ENCODE measurements at places on chromosomes 16 and 17.
A peak's percentile ranks its signal among the peaks of the same experiment; 100 is the strongest.

- no peak for DNase-seq
Measured at GRCh38 chr16:5509794-5510193, 412.2 kb upstream of the EEF2KMT start.

DNA sequence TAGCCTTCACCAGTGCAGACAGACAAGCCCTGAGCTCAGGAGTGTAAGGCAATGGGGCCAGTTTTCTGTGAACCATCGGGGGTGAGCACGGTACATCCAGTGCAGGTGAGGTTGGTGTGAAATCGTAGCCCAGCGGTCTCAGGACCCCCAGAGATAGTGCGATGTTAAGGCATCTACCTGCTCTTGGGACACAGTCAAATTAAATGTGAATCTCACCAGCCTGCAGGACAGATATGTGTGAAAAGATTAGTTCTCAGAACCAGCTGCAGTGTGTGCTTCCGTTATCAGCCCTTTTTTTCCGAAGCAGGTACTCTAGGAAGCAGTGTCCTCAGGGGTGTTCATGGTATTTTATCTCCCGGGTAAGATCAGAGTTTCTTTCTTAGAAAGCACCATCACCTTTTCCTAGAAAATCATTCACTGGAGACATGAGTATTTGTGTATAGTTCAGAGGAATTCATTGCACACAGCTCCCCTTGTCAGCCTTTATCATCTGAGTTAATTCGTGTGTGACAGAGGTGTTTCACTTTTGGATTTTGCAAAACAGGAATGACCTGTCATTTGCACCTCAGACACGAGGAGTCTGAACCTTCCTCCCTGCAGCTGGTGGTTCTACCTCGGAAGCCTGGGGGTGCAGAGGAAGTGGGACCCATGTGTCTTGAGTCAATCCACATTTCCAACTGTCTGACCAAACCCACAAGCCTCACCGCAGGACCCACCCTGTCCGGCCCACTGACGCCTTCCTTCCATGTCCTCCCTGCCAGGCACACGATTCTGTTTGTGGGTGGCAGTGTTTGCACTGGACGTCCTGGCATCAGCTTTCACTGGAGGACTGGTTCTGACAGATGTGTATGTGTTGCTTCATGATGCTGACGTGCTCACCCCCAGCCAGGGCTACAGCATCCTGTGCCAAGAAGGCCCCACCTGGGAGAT, 107.8 kb downstream of the CLEC16A start:
- DNase-seq = peak; percentile 38

DNA sequence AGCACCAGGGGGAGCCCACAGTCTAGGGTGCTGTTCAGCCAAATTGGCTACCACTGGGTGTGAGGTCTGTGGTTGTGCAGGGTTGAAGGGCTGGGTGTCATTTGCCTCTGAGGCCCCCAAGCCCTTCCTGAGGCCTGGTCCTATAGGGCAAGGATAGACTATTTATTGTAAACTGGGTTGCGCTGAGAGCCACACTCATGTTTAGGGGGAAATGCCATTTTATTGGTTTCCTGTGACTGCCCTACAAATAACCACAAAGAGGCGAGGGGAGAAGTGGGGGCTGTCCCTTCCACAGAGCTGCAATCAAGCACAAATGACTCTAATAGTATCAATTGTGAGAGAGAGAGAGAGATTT, 3.6 kb upstream of the ZCCHC14 start:
- no peak for DNase-seq

- DNase-seq = no peak
Measured at GRCh38 chr17:72173499-72174116, 52.8 kb downstream of the SOX9 start.

DNA sequence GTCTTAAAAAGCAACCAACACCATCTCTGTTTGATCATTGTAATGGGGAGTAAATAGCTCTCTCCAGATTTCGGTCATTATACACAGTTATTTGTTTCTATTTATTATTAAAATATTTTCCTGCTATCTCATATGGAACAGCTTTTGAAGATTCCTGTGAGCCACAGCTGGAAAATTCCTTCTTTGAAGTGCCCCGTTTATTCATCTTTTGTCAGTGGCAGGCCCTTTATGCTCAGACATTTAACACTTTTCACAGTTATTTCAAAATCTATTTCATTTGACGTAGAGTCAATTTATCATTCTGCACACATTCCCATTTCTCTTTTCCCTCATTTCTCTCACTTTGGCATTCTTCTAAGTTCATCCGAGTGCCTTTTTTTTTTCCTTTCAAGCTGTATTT, 245.9 kb upstream of the ELAC2 start:
- DNase-seq = no peak

GRCh38 chr16:12204601-12205000, 228.1 kb downstream of the SNX29 start:
- no peak for DNase-seq

GRCh38 chr17:40175928-40176753, 1.1 kb upstream of the RAPGEFL1 start:
- DNase-seq = peak; percentile 32

- DNase-seq = no peak
Measured at GRCh38 chr16:84850714-84851113, 30.9 kb downstream of the CRISPLD2 start.

DNA sequence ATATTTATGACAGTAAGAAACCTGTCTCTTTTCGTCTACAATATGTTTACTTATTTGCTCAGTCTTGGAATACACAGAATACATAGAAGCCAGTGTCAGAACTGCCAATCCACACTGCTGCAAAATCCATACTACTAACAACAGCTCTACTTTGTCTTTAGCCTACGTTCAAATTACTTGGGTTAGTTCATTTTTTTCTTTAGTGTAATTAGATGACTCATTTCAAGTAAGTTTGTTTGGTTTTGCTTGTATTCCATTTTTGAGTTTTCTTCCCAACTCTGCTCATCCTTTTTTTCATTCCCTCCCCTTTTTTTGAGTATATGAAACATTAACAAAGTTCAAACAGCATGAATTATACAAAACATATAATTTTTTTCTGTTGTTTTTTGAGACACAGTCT, 16.9 kb downstream of the CMC2 start:
- DNase-seq = no peak

GRCh38 chr16:89401641-89402445, 88.5 kb downstream of the ANKRD11 start:
- DNase-seq = no peak

- no peak for DNase-seq
Measured at GRCh38 chr17:42010898-42011516, 6.2 kb downstream of the DNAJC7 start.

DNA sequence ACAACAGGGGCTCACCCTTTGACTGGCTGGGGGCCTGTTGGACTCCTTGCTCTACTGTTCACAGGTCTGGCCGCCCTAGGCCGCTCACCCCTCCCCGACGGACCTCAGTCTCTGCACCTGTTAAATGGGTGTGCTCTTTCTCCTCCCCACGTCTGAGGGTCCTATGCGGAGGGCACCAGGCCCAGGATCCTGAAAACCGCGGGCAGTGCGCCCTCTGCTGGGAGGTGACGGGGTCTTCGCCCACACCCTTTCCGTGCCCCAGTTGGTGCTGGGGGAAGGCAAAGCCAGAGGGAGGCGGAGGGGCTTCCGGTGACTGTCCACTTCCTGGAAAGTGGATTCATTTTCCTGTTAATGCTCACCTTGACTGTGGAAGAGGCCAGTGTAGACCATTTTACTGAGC, 1010.9 kb downstream of the KCNJ18 start:
- DNase-seq = no peak

DNA sequence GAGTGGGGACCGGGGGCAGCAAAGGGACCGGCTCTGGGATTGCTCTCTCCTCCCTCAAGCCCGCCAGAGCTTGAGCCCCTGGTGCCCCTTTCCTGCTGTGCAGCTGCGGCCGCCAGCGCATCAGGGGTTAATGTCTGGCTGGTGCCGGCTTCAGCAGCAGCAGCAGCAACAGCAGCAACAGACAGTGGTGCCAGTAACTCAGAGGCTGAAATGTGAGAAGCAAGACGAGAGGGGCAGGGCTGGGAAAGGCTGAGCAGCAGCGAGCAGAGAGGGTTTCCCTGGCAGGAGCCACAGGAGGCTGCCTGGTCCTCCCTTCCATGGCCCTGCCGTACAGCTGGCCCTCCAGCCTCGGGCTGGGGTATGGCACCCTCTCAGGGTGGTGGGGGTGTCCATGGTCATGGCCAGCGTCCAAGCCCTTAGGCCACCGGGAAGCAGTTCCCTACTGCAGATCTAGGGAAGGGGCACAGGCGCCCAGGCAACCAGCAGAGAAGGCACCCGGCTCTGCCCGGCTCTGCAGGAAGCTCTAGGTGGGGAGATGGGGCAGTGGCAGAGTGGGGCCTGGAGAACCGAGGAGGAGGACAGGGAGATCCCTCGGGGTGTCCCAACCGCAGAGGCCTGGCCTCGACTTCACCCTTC, 21.1 kb upstream of the TFAP4 start:
- DNase-seq = no peak

DNA sequence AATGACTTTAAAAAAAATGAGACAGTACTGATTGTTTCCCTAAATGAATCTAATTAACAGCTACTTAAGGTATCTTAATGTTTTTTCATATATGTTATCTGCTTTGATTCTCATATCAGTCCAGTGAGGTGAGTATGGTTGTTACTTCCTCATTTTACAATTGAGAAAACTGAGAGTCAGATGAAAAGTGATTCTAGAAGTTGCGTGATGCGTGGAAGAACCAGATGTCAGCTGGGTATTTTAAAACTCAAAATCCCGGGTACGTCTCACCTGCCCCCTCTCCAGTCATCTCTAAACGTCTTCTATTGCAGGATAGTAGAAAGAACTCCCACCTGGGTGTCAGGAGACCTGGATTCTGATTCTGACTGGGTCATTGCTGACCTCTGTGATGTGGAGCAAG, 89.2 kb downstream of the MAP2K6 start:
- DNase-seq = no peak

GRCh38 chr16:883781-884180, 83.2 kb upstream of the GNG13 start:
- no peak for DNase-seq

DNA sequence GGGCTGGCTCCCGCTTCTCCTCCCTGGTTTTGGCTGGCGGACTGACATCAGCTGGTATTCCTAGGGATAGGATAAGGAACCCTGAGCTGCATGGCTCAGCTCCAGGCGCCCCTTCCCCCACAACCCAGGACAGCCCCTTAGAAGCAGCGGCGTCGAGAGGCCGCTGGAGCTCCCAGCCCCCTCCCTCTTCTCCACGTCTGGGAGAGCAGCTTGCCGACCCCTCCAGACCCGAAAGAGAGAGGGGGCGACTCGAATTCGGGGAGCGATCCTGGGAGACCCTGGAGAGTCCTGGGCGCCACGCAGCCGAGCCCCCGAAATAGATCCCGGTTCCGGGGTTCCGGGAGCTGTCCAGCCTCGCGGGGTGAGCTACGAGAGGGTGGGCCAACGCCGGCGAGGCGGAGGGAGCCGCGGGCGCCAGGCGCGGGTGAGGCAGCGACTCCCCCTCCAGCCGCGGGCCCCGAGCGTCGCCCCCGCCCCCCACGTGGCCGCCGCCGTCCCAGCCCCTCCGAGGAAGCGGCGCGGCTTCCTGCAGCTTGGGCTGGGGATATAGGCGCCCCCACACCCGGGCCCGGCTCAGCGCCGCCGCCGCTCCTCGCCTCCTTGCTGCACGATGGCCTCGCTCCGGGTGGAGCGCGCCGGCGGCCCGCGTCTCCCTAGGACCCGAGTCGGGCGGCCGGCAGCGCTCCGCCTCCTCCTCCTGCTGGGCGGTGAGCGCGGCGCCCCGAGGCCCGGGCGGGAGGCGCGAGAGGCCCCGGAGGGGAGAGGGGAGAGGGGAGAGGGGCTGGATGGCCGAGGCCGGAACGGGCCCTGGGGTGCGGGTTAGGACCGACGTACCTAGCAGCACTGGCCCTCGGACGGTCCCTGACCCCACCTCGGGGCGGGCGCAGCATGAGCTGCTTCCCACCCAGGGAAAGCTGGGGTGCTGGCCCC, at the start of gene RAMP2:
RAMP2 (plus strand) TSS at position 576 of the 930 bp plus-strand sequence; CDS start at position 611, 35 bp downstream.
- peak; percentile 92 for DNase-seq

Measured in chondrocyte (in vitro differentiated cells).